ENCODE measurements at places on chromosomes 1 and 21.

DNA sequence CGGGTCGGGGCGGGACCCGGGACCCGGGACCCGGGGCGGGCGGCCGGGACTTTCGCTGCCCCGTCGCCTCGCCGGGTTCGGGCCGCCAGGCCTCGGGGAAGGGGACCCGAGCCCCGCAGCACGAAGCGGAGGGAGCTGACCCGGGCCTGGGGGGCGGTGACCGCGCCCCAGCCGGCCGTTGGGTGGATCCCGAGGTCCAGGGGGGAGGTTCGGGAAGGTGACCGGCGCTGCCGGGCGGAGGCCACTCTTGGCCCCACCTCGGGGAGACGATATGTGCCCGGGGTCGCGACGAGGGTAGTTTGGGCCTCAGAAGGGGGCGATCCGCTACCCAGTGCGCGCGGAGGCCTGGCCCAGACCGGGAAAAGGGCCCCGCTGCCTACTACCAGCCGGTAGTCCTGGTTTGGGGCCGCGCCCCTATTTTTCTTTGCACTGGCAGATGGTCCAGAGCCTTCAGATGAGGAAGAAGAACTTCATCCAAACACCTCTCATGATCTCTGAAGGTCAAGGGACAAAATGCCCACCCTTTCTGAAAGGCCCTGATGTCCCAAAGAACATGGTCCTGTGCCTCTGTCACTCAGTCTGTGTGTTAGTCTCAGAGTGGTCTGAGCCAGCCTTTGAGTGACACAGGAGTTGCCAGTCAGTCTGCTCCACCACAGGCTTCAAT is 766 bp downstream of the AGO4 start:
- DNase-seq: no peak

DNA sequence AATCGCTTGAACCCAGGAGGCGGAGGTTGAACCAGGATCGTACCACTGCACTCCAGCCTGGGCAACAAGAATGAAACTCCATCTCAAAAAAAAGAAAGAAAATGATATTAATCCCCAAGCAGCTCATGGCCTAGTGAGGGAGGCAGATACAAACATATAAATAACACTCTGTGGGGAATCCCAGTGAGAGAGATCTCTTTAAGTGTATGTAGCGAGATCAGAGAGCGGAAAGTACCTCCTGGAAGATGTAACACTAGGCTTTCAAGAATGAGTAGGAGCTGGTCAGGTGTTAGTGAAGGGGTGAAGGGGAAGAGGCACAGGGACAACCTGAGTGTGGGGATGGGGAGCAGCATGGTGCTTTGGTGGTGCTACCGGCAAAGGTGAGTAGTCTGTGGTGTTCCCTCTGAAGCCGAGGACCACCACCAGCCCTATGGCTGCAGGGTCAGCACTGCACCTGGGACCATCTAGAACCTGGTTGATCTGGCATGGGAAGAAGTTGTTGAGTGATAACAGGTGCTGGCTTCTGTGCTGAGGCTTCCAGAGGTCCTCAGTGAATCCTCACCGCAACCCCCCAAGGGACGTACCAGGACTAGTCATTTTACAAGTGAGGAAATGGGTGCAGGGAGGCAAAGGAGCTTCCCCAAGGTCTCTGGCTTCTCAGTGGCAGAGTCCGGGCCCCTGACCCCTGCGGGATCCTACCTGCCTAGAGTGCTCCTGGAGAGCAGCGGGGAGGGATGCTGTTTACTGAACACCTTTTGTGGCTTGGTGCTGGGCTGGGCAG is 367.6 kb upstream of the VAMP3 start:
- no peak for DNase-seq

DNA sequence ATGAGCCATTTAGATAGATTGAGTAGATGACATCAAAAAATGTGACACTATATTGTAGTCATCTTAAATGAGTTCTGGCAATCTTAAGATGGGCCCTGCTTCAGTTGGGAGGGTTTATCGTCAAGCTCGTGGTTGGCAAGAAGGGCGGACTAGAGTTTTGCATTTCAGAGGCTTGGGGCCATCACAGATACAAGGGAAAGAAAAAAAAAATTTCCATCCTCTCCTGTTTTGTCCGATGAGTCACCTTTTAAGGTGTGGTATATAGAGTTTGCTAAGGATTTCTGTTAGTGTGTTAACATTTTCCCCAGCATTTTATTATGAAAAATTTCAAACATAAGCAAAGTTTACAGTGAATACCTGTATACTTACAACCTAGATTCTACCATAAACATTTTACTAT is 31.8 kb upstream of the KCNQ4 start:
- no peak for DNase-seq

DNA sequence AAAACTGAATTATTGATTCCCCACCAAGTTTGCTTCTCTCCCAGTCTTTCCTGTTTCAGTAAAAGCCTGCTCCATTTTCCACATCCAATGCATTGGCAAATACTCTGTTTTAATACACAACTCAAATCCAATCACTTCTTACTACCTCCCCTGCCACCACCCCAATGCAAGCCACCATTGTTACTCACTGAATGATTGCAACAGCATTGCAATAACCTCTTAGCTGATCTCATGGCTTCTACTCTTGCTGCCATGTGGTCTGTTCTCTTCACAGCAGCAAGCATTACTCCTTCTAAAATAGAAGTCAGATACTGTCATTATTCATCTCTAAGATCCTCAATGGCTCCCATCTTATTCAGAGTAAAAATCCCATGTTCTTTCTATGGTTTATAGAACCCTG is 123.4 kb downstream of the ATP6V1G3 start:
- no peak for DNase-seq

- DNase-seq: no peak
Measured at GRCh38 chr21:17427831-17428483, 84.9 kb upstream of the CXADR start.

DNA sequence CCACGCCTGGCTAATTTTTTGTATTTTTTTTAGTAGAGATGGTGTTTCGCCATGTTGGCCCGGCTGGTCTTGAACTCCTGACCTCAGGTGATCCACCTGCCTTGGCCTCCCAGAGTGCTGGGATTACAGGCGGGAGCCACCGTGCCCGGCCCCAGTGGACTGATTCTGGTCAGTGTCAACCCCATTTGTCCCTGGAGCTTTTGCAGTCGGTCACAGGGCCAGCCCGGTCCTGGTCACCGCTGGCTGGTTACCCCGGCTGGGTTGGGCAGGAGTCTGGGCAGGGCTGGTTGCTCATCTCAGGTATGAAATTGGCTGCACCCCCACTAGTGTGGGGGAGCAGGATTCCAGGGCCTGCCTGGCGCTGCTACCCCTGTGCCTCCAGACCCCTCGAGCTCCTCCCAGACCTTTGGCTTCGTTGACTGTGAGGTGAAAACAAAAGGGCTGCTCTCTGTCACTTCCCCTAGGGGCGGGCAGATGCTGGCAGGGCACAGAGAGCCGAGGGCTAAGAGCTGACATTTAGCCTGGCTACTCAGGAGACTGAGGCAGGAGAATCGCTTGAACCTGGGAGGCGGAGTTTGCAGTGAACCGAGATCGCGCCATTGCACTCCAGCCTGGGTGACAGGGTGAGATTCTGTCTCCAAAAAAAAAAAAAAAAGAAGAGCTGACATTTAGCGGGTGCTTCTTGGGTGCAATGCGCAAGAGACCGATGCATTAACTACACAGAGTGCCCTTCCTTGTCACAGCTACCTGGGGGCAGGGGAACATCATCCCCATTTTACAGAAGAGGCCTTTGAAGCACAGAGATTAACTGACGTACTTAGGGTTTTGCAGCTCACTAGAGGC is 10.6 kb downstream of the TNFRSF1B start:
- DNase-seq: no peak

- DNase-seq: no peak
Measured at GRCh38 chr1:199946305-199947155, 81.0 kb upstream of the NR5A2 start.

- no peak for DNase-seq
Measured at GRCh38 chr21:20004367-20004766, 993.8 kb upstream of the NCAM2 start.

DNA sequence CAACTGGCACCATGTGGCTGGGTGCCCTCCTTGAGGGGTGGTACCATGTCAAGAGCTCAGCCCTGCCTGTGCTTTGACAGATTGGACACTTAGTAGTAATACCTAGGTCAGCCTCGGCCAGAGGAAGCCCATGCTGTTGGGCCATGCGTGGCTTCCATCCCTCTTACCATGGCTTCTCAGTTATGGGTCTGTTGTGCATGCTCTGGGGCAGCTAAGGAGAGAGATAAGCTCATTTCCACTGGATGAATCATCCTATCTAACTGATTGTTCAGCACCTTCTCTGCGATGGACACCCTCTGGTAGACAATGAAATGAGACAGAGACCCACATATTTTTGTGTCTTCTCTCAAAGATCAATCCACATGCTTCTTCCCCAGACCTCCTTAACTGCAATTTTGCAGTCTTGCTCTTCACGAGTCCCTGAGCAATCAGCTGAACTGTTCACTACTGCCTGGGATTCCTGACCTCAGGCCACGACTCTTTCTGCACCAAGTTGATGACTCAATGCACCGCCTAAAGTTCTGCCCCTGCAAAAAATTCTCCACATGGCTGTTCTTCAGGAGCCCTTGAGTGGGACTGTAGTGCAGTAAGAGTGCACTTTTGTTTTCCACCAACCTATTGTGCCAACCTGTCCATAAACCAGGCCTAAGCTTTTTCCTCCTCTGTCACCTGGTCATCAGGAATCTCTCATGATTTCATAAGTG is 6.9 kb upstream of the TRIM62 start:
- no peak for DNase-seq

DNA sequence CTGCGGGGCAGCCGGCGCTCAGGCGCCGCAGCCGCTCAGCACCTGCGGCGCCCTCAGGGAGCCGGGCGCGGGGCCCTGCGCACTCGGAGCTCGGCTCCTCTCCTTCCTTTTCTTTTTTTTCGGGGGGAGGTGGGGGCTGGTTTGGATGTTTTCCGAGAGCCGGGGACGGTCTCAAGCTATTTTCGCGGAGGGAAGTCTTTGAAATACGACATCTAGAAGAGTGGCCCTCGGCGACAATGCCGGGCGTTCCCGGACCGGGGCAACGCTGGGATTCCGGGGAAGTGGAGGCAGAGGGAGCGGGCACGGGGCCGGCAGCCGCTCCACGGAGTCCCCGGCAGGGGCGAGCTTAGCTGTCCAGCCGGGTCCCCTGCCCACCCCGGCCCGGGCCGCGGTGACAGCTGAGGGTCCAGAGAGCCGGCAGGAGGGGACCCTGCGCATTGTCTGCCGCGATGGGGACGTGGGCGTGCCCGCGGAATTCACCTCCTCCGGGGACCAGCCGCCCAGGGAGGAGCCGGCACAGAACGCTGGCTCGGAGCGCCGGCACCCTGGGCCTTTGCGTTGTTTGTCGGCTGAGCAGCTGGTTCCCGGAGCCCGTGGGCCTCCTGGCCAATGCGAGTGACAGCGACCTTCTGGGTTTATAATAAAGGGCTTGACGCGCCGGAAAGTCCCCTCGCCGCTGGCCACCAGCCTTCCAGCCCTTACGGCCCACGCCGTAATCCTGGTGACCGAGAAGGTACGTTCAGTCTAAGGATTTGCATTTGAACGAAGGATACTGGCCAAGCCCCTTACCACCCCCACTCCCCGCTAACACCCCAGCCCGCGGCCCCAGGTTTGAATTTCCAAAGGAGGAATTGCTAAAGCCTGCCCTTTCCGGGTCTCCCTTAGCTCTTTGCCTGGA is 582 bp downstream of the SLC37A1 start:
- DNase-seq: peak; percentile 55

DNA sequence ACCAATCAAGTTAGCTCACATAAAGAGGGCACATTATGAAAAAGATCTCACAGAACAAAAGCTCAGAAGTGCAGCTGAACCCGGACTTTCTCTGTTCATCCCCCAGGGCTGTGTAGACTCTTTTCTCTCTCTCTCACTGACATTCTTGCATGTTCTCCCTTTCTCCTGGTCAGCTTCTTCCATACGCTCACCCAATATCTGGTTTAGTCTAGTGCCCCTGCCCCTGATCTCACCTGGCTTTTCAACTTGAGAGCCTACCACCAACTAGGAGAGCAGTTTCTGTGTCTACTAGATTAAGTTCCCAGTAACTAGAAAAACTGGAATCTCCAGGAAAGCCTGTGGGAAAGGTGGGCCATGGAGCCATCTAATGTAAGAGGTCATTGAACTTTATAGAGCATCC is 126.9 kb upstream of the GRIK3 start:
- no peak for DNase-seq

DNA sequence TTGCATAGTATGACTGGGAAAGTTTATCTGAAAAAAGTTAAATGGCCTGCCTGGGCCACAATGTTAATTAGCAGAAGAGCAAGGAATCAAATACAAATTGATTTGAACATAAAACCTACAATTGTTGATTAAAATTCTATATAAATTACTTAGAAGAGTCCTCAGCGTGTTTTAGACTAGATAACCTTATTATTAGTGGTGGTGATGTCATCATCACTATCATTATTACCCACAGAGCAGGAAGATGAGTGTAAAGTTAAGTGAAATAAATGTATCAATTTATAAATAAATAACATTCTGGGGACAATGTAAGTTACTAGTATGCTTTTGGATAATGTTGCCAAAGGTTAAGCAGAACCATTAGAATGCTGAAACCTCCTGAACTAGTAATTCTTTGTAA is 46.1 kb downstream of the RBM11 start:
- DNase-seq: no peak

- DNase-seq: no peak
Measured at GRCh38 chr1:12215118-12215961, 14.5 kb upstream of the VPS13D start.

DNA sequence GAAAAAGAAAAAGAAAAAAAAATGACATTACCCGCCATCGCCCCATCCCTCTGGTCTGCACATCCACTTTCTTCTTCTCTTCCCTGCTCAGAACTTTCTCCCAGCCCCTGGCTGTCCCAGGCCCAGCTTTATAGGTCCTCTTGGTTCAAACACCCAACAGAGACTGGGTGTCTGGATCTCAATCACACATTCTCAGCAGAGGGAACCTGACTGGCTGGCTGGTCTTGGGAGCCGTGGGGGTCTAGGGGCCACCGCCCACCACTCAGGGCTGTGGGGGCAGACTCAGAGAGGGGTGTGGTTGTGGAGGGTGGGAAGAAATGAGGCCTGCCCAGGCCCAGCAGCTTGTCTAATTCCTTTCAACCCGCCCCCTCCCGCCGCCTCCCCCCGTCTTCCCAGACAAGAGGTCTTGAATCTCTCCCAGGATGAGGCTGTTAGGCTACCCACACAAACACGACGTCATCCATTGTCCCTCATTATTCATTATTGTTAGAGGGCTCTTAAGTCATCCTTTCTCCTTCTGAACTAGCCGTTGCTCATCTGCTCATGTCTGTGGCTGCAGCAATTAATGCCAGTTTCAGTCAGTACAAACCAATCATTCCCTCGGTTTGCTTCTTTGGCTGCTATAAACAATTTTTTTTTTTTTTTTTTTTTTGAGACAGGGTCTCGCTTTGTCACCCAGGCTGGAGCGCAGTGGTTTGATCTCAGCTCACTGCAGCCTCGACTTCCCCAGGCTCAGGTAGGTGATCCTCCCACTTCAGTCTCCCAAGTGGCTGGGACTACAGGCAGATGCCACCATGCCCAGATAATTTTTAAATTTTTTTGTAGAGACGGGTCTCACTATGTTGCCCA is 40.6 kb upstream of the CLIC4 start:
- peak; percentile 78 for DNase-seq

DNA sequence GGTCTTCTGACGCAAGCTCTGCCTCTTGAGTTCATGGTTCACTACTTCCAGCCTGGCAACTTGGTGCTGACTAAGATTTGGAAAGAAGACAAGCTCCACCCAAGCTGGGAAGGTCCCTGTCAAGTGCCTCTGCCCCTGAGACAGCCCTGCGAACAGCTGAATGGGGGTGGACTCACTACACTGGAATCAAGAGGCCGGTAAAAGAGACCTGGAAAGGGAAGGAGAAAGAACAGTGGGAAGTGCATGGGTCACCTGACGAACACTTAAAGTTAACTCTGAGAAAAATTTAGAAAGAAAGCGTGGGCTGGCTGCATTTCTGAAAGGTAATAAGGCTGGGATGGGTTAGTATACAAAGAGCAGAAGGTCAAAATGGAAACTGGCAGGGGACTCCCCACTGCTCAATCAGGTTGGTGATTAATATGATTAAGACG is 26.1 kb upstream of the ZNF496 start:
- no peak for DNase-seq

All from frontal cortex (tissue), 4 donors.